Fibroblast of the conjunctiva (primary cell): ENCODE measurements at places on chromosomes 11 and 22.

DNA sequence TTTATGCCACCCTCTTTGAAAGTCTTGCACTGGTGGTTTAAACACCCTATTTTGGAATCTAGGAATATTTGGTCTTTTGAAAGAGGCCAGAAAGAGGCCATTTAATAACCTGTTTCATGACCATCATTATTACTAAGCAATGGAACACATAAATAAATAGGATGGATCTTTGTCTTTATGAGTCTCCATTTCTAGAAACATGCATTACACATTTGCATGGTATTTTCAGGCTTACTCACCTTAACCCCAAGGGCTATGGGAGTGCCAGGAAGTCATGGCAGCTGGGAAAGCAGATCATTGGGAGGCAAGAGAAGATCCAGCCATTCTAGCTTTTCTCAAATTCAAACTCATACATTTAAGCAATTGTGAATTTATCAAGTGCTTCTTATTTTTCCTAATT is 185.8 kb upstream of the POU2AF2 start:
- DNase-seq, result no peak

GRCh38 chr11:131819865-131820264 is 449.4 kb downstream of the NTM start:
- DNase-seq, result no peak

- no peak for DNase-seq
These were observed 11.9 kb downstream of the CELF1 start for GRCh38 chr11:47541070-47541469.

DNA sequence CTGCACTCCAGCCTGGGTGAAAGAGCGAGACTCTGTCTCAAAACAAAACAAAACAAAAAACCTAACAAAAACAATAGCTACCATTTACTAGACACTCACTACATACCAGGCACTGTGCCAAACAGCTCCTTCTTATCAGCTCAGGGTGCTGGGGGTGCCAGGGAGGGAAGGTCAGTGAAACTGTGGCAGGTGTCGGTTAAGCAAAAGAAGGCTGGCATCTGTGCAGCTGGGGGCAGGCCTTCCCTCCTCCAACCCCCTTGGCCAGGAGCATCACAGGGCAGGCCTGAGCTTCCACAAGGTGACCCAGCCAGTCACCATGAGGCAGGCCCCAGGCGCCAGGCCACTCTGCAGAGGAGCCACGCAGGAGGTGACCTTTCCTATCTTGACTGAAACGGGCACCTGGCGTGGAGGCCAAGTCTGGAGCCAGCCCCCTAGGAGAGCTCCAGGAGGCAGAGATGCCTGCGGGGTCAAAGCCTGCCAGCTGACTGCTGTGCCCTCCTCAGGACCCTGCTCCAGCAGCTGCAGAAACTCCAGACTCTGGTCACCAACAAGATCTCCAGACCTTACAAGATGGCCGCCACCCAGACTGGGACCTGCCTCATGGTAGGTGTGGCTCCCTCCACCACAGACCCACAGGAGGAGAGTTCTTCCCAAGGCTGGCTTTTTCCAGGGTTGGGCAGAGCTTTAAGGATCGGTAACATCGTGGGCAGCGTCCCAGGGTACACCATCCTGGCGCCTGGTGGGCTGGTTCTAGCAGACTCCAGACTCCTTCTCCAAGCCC is 31.3 kb upstream of the DGKZ start:
- no peak for DNase-seq

GRCh38 chr11:44659641-44660040 is 67.1 kb upstream of the TSPAN18 start:
- DNase-seq, result no peak

GRCh38 chr11:11427542-11427941 is 74.5 kb upstream of the CSNK2A3 start:
- DNase-seq, result no peak
